Cardiac septum (tissue), 1 donor: ENCODE measurements at places on chromosomes 11 and 22. TPM values are rescaled to one million over a fixed set of nuclear protein-coding genes. Genes with fewer than 3 reads are reported as not detected.

DNA sequence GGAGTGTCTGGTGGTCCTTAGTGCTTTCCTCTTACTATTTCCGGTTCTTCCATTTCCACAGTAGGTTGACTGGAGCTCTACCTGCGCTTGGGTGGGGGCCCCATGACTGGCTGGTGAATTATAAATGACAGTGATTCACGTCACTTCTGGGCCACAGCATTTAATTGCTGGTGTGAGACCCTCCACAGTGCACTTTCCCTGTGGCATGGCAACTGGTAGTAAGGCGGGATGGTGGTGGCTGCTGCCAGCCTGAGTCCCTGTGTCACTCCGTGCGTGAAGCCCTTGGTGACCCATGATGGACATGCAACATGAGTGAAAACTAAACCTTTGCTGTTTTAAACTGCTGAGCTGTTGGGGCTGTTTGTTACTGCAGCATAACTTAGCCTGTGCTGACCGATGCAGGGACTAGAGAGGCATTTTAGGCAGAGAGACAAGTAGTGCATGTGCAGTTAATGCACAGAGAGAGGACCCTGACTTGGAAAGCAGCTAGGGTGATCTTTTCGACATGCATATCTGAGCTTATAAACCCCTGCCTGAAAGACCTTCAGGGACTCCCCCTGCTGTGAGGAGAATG is 3.1 kb downstream of the PRDM11 start:
- DNase-seq: peak; percentile 43

DNA sequence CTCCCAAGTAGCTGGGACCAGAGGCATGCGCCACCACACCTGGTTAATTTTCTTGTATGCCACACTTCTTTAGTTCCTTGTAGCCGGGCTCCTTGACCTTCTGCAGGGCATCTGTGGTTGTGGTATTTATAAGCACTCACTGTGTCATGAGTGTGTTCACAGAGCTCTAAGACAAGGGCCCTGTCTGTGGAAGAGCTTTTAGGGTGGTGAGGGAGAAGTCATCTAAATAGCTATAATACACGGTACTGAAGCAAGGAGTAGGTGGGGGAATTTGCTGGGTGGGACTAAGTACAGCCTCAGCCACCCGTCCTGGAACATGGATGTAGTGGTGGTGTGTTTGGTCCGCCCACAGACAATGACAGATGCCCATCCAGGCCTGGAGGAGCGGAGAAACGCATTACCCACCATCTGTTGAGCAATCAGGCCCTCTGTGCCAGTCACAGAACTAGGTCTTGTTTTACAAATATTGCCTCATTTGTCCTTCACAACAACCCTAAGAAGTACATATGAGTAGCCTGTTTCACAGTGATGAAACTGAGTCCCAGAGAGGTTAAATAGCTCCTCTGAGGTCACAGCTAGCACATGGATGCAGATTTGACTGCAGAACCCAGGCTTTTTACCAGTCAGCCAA is 10.1 kb downstream of the ACO2 start:
- no peak for DNase-seq

APOBEC3G gene
- 2.2 TPM for total RNA-seq

SIDT2 gene
- total RNA-seq: 25.3 TPM

GRCh38 chr11:65945430-65945911 is at the start of gene TSGA10IP:
TSS of gene TSGA10IP (plus strand) at chr11:65945480. CDS start at chr11:65945676, 196 bp downstream.
- DNase-seq: no peak

SCGB1C1 gene
- total RNA-seq: not detected

DNA sequence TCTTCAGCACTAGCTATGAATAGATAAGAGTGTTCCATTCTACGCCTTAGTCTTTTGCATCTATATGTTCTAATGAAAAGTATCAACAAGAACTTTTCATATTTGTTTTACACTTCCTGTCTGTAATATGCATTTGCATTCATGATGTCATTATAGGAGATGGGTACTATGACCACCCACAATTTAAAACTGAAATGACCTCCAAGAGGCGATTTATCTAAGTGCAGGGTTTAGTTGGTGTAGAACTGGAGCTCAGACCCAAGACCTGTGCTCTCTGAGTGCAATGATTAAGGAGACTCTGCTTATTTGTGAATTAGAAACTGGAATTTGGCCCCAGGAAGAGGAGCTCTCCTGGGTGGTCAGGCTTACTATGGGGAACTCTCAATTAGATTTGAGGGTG is 289.1 kb downstream of the ETS1 start:
- no peak for DNase-seq

- DNase-seq: peak; percentile 31
Observed at GRCh38 chr11:119490253-119491006, 67.5 kb upstream of the THY1 start.

SLC22A25 gene
- total RNA-seq: not detected

DNA sequence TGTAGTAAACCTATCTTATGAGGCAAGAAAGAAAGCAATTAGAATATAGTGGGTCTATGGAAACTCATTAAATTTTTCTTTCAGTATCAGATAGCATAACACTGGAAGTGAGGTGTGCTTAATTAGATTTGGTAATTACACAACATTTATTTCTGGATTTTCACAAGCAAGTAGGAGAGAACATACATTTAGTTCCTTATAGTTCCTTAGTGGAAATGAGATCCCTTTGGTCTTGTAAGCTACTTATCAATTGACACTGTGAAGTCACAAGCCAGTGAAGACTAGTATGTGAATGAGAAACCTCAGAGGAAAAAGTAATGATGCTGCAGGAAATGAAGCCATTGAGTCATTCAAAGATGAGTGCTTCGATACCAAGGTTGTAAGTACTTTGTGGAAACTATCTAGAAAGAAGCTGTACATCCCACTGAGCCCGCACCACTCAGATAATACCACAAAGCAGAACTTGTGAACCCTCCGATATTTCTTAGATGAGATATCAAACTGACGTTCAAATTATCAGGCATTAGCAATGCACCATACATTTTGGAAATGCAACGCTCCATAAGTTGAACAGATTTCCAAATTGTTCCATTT is 53.5 kb downstream of the ENTHD1 start:
- DNase-seq: no peak

DNA sequence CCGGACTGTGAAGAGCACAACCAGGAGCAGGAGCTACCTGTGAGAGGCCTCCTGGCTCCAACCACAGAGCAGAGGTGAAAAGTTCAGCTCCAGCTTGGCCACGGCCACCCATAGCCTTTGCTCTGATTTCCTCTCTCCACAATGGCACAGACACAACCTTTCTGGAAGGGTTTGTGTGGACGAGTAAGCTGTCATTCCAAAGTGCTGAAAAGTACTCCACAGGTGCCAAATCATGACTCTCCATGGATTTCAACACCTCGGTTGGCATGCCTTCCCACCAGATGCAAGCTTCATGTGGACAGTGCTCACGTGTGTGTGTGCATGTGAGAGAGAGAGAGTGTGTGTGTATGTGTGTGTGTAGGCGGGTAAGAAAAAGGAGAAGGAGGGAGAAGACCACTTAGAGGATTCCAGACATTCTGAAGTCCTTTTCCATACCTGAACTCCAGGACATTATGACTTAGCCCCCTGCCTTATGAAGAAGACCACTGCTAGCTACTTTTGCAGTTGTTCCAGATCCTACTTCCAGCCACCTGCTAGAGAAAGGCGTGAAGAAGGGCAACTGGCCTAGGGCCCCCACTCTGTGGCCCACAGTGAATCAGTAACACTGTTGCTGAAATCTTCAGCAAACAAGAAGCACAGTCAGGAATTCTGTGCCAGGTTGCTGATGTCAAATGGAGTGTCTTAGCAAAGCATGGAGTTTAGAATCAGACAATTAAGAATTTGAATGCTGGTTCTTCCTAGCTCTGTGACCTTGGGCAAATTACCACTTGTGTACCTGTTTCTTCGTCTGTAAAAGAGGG is 13.9 kb upstream of the NAV2 start:
- DNase-seq: no peak

GRCh38 chr11:45157247-45158209 is 11.1 kb downstream of the PRDM11 start:
- peak; percentile 74 for DNase-seq

- no peak for DNase-seq
Observed at GRCh38 chr11:114149689-114150407, 90.3 kb downstream of the ZBTB16 start.

- DNase-seq: no peak
Observed at GRCh38 chr11:57069942-57070341, 81.2 kb downstream of the OR5AK2 start.

GRCh38 chr11:76631566-76632308 is 38.8 kb downstream of the LRRC32 start:
- no peak for DNase-seq

DNA sequence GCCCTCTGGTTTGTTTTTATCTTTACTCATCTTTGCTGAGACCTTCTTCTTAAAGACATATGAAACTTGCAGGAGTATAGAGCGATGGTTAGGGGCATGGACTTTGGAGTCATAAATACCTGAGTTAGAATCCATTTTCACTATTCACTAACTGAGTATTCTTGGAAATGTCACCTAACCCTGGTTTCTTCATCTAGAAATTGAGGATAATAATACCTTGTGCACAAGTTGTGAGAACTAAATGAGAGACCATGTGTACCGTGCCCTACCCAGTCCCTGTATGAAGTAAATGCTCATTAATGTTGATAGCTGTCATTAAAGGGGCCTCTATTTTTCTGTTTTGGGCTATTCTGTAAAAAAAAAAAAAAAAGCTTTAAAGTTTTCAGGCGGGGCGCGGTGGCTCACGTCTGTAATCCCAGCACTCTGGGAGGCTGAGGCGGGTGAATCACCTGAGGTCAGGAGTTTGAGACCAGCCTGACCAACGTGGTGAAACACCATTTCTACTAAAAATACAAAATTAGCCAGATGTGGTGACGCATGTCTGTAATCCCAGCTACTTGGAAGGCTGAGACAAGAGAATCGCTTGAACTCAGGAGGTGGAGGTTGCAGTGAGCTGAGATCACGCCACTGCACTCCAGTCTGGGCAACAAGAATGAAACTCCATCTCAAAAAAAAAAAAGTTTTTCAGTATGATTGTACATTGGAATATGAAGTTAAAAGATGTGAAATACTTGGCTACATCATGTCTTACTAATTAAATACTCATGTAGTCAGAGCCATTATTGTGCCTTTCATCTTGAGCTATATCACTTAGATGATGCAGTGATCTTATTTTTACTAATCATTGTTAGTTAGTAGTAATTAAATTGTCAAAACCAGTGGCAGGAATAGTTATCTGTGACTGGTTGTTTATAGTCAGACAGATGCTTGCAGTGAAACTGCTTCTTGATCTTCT is 95.0 kb downstream of the AMOTL1 start:
- DNase-seq: no peak

- DNase-seq: no peak
Observed at GRCh38 chr11:76524919-76525318, 80.1 kb downstream of the EMSY start.

DNA sequence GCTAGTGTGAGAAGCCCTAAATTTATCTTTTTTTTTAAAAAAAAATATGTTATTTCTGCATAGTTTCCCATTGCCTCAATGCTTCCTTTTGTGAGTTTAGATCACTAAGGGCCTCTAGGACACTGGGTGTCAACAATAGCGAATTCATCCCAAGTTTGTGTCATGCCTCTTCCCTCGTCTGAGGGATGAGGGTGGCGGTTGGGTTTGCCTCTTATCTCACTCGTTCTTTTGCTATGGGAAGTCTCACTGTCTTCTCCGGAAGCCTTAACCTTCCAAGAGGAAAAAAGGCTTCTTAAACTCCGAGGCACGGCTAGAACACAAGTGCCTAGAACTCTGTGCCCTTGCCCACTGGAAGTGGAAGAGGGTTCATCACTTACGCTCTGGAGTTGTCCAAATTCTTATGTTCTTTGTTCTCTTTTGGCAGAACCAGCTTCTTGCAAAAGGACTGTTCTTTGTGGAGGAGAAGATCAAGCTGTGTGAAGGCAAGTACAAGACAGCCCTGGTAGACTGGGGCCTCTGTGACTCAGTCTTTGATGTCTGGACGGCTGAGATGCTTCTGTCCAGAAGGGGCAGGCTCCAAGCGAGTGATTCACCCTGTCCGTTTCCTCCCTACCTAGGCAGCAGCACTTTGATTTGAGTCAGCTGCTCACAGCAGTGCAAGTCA is 78.5 kb downstream of the TRAF6 start:
- DNase-seq: no peak

- DNase-seq: no peak
Observed at GRCh38 chr22:50063589-50064393, 5.7 kb upstream of the TTLL8 start.
